ENCODE measurements at places on chromosomes 7 and 10.
A peak's percentile ranks its signal among the peaks of the same experiment; 100 is the strongest.

DNA sequence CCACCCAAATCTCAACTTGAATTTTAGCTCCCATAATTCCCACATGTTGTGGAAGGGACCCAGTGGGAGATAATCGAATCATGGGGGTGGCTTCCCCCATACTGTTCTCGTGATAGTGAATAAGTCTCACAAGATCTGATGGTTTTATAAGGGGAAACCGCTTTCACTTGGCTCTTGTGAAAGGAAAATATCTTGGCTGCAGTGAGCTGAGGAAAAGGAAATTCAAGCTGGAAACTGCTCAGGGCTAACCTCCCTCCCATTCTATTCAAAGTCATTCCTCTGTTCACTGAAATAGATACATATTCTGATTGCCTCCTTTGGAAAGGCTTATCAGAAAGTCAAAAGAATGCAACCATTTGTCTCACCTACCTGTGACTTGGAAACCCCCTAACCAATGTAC lies 15.8 kb downstream of the CYCS start:
- no peak for DNase-seq

- no peak for DNase-seq
These were observed 34.7 kb upstream of the GJD4 start for GRCh38 chr10:35570397-35570796.

DNA sequence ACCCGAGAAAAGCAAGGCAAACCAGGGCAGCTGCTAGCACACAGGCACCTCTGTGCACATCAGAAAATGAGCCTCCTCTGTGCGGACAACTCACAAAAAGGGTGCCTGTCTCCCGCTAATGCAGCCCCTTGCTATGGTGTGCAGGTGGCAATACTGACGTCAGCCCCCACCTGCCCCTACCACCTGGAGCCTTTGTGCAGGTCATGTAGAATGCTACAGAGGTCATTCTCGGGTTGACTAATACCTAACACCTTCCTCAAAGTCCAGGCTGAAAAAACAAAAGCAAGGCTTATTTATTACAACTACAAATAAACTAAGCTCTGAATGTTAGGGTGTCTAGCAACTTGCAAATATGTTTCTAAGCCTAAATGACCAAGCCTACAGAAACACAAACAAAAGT lies 13.9 kb downstream of the PIP4K2A start:
- DNase-seq = no peak

- no peak for DNase-seq
These were observed 620.8 kb downstream of the AUTS2 start for GRCh38 chr7:70219061-70219460.

GRCh38 chr10:59242057-59242456 lies 65.6 kb downstream of the PHYHIPL start:
- no peak for DNase-seq

- DNase-seq = no peak
These were observed 34.2 kb downstream of the SEMA3C start for GRCh38 chr7:80884511-80885195.

GRCh38 chr7:4854916-4855315 lies 6.9 kb downstream of the PAPOLB start:
- DNase-seq = no peak

- DNase-seq = no peak
These were observed 87.7 kb downstream of the CUBN start for GRCh38 chr10:17041626-17042520.

- no peak for DNase-seq
These were observed 265.5 kb downstream of the PTPRN2 start for GRCh38 chr7:158321936-158322615.

DNA sequence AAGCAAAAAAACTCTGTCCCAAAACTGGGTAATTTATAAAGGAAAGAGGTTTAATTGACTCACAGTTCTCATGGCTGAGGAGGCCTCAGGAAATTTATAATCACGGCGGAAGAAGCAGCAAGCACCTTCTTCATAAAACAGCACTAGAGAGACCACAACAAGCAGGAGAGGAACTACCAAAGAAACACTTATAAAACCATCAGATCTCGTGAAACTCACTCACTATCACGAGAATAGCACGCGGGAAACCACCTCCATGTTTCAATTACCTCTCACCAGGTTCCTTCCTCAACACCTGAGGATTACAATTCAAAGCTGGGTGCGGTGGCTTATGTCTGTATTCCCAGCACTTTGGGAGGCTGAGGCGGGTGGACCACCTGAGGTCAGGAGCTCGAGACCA lies 48.5 kb downstream of the PDIA4 start:
- DNase-seq = no peak

DNA sequence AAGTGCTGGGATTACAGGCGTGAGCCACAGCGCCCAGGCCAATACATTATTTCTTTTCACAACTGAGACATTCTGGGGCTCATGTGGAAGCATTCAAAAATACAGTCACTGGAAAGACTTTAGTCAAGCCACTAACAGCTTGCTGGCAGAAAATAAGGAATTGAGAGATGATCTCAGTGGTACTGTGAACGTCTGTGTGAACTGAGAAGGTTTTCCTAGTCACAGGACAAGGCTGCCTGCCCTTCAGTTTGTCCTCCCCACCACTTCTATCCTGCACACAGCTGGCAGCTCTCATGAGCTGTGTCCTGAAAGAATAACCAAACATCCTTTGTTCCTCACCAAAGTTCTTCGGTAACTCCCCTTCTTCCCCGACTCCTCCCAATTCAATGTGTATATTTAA lies 31.3 kb upstream of the ITGA8 start:
- no peak for DNase-seq

DNA sequence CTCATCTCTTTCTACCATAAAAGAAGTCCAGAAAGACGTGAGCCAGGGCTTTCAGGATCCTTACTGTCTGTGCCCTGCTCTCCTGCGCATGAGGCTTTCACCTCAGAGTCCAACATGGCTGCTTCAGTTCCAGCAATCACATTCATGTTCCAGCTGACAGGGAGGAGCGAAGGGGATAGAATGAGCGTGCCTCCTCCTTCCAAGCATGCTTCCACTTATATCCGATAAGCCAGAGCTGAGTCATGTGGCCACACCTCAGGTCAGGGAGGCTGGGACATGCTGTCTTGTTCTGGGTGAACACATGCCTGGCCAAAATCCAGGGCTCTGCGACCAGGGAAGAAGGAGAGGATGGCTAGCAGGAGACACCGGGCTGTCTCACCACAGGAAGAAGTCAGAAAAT lies 248.2 kb downstream of the SKAP2 start:
- no peak for DNase-seq

DNA sequence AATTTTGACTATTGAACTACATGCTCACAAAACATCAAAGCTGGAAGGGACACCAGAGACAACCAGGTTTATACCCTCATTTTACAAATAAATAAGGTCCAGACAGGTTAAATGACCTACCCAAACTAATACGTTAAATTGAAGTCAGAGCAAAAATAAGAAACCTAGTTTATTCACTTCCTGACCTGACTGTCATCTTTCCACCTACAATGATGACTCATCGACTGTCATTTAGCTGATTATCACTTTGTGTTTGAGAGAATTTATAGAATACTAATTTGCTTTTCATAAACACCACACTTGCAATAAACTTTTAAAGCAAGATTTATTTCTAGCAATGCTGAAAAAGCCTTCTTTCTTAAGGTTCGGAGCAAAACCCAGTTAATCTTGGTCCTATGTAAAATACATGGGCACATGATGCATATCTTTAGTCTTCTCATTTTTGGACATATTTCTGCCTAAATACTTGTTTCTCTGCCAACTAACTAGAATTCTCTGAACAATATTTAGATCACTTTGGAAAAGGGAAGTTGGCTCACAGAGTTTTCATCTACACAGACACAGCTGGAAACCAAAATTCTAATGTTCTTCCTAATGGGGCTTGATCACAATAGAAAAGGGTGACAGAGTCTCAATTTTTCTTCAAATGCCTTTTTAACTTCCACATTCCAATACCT lies 16.7 kb upstream of the LRRN3 start:
- DNase-seq = no peak

GRCh38 chr10:35372329-35372728 lies 36.0 kb downstream of the CCNY start:
- DNase-seq = peak; percentile 38

GRCh38 chr7:14691597-14692203 lies 210.9 kb downstream of the DGKB start:
- DNase-seq = peak; percentile 16

Measured in CD14-positive monocyte (primary cell).